NCI-H1436 (cell line): ENCODE measurements at places on chromosomes 7 and 10.

DNA sequence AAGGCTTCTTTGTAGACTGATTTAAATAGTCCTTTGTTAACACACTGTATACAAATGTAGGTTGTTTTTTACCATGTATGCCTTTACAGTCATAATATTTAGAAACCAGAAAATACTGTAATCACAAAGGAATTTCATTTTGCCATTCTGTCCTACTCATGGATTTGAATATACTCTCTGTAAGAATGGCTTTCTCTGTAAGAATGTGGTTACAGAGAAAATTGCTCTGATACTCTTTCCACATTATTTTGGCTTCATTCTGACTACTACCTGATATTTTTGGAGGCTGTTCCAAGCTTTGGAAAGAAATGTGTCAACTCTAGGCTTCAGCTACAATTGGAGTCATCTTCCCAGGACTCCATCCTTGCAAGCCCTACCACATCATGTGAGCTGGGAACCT lies 23.5 kb downstream of the CH25H start:
- DNase-seq, result no peak

DNA sequence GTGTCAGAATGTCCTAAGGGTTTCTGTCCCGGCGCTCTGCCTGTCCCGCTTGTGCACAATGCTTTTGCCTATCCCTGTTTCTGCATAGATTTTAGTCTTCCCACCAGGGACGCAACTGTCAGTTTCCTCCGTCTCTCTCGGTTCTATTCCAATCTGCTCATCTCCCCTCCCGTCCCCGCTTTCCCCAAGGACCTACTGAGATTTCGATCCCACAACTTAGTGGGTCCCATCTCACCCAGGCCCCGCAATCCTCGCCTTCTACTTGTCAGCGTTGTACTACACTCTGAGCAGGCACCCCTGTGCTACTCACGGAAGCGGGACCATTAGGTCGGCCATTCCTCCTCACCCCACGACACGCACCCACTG lies 519 bp upstream of the ZNF655 start:
- no peak for DNase-seq

DNA sequence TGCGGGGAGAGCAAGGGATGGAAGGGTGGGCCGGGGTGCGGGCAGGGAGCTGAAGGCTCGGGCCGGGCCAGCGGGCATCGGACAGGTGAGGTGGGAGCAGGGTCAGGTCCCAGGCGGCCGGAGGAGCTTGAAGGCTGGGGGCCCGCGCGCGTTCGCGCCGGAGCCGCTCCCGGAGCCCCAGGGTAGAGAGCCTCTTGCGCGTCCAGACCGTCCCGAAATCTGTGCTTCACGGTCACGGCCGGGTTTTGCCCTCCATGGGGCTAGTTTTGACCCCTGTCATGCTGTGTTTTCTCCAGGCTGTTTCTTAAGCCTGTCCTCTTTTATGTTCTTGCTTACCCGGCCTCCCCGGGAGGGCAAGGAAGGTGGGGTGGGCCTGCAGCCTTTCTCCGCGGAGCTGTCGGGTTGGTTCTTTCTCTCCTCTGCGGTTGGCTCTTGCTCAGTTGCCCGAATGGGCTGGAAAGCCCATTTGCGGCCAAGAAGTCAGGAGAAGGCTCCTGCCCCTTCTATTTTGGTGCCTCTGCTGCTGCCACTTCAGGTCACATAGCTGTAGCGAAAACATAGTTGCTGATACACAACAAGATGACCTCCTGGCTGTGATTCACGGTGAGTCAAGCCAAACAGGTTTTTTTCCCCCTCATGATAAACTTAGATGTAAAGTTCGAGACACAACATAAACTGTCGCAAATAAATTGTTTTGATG lies 650 bp downstream of the UBE2D1 start:
- no peak for DNase-seq

DNA sequence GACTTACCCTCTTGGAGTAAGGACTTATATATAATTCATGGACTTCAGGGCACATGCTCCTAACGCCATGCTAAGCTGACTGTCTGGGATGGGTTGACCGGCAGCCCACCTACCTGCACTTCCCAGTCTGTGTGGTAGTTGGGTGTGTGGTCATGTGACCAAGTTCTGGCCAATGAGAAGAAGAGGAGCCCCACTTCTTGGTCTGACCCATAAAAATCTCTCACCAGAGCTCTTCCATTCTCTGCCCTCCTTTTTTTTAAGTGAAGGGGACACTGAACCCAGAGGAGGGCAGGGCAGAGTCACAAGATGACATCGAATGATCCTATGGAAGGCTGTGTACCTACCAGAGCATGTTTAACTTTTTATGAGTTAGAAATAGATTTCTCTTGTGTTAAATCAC lies 370.1 kb downstream of the FRMD4A start:
- no peak for DNase-seq

GRCh38 chr10:79264942-79265341 lies 82.3 kb upstream of the PPIF start:
- DNase-seq, result no peak

DNA sequence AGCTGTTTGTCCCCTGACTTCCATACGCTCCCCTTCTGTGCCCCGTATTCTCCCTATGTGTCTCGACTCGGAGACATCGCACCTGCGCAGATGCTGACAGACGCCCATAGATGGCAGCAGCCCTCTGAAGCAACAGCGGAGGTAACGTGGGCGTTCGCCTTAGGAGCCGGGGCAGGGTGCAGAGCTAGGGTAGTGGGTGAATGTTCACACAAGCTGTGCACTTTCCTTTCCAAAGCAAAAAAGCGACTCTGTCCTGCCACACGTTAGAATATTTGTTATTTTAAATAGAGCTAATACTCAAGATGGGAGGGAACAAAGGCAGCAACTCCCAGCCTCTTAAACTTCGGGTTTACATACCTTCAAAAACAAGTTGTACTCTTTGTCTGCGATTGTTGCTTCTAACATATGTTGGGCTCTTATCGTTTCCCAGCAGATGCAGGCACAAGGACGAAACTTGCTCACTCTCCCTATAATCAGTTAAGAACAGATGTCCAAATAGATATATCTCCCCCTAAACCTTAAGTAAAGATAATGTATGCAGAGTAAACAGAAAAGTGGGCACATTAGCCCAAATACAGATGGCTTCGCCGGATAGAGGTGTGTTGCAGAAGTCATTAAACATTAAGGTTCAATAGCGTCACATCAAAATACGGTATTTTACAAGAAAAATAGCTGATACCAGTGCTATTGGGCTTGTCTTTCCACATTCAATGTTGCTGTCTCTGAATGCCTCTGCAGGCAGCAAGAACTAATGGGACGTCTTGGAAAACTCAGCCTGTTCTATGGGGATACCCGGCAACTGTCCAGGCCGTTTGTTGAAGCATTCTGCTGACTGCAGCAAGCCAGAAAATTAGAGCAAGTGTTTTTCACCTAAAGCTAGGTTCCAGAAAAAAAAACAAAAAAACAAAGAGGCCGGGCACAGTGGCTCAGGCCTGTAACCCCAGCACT lies 340.3 kb upstream of the PRKCQ start:
- no peak for DNase-seq

DNA sequence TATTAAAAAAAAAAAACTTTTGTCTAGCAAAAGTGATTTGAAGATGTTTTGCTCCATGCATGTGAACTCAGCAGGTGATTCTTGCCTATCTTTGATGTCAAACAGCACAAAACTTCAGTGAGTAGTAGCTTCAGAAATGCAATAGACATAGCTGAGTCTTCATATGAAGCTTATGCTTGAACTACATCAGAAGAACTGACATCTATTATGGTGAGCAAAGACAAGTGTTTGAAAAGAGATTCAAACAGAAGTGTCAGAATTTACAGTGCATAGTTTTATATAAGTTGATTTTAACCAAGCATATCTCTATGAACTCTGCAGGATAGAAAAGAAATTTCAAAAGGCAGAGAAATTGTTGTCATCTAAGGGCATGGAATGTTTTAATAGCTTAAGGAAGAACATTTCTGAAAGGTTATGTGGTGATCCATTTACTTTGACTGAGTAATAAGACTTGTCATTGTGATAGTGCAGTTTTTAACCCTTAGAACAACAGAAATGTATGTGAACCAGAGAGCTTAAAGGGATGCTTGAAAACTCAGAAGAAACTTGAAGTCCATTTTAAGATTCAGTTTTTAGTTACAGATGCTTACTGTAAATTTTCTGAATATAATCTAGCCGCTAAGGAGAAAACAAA lies 351.4 kb downstream of the MDFIC start:
- DNase-seq, result no peak

DNA sequence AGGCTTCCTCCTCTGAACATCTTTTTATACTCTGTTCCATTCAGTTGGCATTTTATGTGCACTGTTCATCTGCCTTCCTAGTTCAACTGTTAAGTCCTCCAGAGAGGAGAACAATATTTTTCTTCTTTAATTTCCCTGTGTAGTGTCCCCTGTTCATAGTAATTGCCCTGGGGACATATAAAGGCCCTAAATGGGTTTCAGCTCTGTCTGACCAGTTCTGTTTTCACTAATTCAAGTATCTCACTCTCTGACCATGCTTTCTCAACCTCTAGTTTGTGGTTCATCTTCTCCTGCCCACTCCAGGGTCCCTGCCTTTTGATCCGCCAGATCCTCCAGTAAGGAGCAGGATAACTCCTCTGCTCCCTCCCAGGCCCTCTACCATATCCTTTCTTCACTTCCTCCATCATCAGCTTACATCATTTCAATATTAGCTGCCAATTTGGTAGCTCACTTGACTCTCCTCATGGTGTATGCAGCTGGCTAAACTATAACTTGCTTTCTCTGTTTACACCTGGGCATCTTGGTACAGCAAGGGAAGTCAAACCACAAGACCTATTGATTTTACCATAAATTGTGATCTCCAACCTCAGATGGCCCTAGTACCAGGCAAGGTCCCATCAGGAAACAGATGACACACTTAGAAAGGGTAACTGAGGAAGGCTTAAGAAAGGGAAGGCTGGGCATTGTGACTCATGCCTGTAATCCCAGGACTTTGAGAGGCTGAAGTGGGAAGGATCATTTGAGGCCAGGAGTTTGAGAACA lies 17.7 kb upstream of the C10orf67 start:
- no peak for DNase-seq

DNA sequence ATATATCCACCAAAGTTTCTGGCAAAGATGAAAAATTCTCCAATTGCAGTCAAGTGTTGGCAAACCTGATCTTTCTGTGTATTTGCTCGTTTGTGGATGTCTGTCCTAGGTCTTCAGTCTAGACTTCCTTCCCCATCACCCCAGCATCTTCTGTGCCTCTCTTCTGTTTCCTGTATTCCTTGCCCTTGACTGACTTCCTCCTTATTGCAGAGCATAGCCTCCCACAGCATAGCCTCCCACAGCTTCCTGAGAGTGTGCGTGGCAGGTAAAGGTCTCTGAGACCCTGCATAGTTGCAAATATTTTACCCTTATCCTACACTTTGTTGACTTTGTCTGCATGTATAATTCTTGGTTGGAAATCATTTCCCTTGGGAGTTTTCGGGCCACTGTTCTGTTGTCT lies 18.4 kb downstream of the SLC18A2 start:
- DNase-seq, result no peak

DNA sequence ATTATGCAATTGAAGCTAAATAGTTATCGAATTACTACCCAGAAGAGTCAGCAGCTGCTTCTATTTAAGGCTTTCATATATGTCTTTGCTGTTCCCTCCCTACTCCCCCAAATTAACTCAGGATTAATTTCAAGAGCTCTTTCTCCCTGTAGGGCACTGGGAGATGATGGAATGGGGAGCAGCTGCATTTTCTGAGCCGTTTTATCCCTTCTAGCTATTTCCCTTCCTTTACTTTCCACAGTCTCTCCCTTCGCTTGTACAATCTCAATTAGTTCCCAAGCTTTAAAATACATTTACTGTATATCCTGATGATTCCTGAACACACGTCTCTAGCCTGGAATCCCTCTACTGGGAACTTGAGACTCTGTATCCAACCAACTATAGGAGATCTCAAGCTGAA lies 19.8 kb upstream of the TSPAN12 start:
- no peak for DNase-seq

GRCh38 chr10:11782793-11783557 lies 40.2 kb upstream of the PROSER2 start:
- DNase-seq, result peak; percentile 16

GRCh38 chr7:149422914-149423301 lies 38.0 kb downstream of the ZNF777 start:
- no peak for DNase-seq

DNA sequence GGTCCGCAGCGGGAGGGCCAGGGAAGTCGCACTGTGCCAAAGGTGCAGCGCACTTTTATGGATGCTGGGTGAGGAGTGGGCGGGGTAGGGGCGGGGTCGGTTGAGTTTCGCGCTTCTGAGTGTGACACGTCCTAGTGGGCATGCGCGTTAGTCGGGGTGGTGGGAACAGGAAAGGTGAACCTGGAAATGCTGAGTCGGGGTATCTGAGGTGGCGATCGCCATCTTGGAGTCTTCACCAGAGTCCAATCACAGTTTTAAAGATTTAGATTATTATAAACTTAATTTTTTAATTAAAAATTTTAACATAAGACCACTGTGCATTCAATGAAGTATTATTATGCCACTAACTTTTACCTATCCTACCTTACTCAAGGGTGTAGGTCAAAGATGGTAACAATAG lies 45.7 kb downstream of the ZNF138 start:
- DNase-seq, result no peak

DNA sequence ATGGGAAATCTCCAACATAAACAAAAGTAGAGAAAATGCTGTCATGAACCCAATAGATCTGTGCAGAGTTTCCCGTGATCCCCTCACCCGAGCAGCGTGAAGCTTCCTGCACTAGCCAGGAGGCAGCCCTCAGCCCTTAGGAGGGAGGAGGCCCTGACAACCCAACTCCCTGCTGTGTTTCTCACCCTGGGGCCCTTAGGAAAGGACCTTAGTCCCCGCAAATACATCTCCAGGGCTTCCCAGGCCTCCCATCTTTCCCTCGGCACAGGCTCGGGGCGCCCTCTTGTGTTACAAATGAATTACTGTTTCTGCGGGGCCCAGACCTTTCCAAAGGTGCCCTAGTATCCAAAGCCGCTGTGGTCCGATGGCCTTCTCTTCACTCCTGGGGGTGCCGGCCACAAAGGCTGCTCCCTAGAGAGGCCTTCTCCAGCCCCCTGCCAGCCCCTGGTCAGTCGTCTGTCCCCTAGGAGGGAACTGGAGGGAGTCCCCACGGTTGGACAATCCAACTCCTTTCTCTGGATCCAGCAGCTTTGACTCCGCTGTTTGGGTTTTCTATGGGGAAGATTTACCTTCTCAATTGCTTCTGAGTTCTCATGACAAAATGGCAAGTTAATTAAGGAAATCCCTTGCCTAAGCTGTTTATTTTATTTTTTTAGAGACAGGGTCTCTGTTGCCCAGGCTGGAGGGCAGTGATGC lies 49.9 kb upstream of the SH2B2 start:
- peak; percentile 55 for DNase-seq

- no peak for DNase-seq
These were observed 15.3 kb upstream of the RSU1 start for GRCh38 chr10:16832351-16833080.

DNA sequence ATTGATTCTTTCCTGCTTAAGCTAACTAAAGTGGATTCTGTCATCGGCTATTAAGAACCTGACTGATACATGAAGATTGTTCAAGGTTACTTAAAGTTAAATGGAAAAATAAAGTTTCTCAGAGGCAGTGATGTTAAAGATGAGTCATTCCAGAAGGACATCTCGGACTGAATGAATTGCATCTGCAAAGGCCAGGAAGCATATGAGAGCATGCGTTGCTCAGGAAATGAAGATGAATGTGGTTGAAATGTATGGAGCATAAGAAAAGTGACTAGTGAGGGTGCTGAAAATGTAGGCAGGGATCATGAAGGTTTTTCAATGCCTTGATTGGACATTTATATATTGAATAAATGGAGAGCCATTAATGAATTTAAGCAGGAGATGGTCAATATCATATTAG lies 133.9 kb upstream of the GHITM start:
- no peak for DNase-seq
